IMR-90 (cell line): ENCODE measurements at places on chromosomes 16 and 17. TPM values are rescaled to one million over a fixed set of nuclear protein-coding genes. Genes with fewer than 3 reads are reported as not detected.
A peak's percentile ranks its signal among the peaks of the same experiment; 100 is the strongest.

DNA sequence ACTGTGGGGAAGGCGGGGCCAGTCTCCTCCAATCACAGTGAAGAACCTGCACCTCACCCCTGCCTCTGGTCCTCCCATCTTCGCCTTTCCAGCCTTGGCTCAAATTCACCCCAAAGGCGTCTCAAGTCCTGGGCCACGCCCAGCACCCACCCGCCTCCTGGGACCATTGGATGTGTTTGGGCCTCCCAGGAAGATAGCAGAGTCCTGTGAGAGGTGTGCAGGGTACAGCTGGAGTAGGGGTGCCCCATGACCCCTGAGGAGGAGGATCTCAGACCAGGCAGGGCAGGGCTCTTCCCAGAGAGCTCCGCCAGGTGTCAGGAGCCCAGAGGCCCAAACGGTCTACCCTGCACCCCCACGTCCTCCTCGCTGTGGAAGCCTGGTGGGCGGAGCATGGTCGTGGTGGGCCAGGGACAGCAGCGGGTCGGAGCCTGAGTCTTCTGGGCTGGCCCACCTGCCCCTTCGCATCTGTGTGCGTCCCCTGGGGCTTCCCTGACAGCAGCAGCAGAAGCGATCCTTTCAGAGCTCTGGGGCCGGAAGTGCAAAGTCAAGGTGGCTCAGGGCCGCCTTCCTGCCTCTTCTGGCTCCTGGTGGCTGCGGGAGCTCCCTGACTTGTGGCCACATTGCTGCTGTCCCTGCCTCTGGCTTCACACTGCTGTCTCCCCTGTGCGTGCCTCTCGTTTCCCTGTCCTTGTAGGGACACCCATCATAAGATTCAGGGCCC lies 34.9 kb upstream of the ZNF469 start:
- no peaks in the 10 kb centered on the region for H3K36me3 ChIP-seq
- no peak for DNase-seq
- no peaks in the 10 kb centered on the region for H3K27me3 ChIP-seq
- H3K4me3 ChIP-seq = no peak overlapping the region
- H3K27ac ChIP-seq = no peak overlapping the region

DNA sequence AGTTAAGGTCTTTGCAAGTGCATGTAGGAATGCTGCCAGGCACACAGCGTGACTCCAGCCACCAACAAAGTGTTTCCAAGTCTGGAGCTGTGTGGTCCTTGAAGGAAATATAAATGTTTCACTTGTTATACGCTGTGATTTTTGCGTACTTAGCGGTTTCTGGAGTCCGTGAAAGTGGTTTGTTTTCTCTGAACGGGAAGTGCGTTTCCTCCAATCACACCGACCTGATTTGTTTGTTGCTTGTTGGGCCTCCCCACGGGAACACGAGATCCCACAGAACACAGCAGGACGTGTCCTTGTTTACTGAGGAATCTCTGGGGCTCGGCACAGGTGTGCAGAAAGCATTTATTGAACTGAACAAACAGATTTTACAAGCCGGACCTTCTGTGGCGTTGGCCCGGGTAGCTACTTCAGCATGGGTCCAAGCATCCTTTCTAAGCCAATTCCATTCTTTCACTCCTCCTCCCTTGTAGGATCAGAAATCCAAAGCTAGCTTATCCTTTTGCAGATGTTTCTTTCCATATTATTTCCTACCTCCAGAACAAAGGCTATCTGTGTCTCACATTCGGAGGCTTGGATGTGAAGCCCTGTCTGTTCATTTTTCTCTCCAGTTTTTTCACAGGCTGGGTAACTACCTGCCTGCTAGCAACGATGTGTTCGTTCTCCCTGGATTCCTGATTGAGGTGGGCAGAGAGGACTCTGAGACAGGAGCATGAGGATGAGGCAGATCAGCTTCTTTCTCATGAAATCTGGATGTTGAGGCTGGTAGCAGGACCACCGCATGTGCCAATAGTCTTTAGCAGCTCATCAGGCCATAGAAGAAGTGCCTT lies 44.6 kb downstream of the ABAT start:
- no peaks in the 10 kb centered on the region for H3K36me3 ChIP-seq
- no peak for DNase-seq
- no peaks in the 10 kb centered on the region for H3K4me1 ChIP-seq
- peaks cover 8% of the 10 kb centered on the region for H3K27me3 ChIP-seq
- H3K4me3 ChIP-seq = no peak overlapping the region

DNA sequence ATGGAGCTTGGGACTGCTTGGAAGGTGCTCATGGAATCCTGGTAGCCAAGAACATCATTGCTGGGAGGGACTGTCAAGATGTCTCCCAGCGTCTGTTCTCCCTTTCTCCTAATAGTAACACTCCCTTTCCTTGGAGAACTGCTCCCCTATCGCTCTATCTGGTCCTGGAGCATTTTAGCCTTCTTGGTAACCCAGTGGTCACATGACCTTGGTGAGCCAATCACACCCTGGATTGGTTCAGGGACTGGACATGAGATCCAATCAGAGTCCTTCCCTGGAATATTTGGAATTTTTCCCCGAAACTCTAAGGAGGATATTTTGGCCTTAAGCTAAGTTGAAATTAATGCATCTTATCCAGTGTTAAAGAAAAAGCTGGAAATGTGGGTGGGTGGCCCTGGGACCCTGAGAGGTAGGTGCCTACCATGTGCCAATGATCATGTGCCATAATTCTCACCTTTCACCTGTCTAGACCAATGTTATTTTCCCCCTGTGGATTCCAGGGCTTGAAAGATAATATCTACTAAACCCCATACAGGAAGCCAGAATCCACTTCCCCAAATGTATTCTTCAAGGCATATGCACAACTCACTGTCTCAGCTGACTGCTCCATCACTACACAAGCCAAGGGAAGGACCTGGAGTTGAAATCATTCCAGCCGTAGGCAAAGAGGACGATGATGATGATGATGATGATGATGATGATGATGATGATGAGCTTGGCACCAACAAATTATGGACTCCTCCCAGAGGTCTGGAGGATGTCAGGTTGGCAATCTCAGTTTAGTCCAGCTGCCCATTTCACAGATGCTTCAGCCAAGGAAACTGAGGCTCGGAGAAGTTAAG lies 193.2 kb downstream of the RAB11FIP4 start:
- H3K27ac ChIP-seq = no peak overlapping the region
- H3K4me1 ChIP-seq = peaks cover 23% of the 10 kb centered on the region
- peaks cover 3% of the 10 kb centered on the region; the same call in 1 of the 2 replicates for H3K36me3 ChIP-seq
- no peak for DNase-seq

DNA sequence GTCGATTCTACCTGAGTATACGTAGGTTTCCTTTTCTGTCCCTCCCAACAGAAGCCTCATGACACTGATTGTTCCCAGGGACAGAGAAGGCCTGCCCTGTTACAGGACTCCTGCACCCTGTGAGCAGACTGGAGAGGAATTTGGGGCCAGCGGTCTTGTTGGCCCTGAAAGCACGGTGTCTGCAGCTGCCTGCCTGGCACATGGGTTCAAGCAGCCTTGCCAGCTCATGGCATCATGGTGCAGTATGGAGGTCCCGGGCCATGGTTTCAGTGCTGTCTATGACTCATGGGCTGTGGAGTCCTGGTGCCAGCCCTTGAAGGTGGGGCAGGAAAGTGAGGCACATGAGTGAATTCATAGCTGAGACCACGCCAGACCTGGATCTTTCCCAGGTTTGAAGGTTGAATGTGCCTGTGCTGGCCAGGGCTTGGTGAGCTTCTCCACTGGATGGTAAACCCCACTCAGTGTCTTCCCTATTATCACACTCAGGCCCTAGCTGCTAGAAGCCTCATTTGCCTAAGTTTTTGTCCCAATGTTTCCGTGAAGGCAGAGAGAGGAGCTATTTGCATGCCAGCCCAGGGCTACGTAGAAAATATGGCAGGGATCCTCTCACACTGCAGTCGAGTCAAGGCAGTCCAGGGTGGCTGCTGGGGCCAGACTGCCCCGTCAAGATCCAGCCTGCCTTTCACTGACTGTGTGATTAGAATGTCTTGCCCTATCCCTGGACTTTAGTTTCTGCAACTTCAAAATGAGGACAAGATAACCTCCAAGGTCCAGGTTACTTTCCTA lies 277.2 kb upstream of the CCL2 start:
- no peaks in the 10 kb centered on the region for H3K27me3 ChIP-seq
- no peak overlapping the region for H3K4me3 ChIP-seq
- no peak for DNase-seq
- H3K27ac ChIP-seq = no peak overlapping the region

The MYH8 gene
- polyA plus RNA-seq = not detected in 2 replicates

- peaks cover 65% of the 10 kb centered on the region for H3K36me3 ChIP-seq
- DNase-seq = no peak
- peaks cover 14% of the 10 kb centered on the region for H3K4me1 ChIP-seq
- no peak overlapping the region for H3K27ac ChIP-seq
These were observed 32.1 kb downstream of the GINS2 start for GRCh38 chr16:85656351-85657266.

GRCh38 chr16:9679213-9679767 lies 502.9 kb downstream of the GRIN2A start:
- H3K4me3 ChIP-seq = no peak overlapping the region
- no peak overlapping the region for H3K27ac ChIP-seq
- H3K36me3 ChIP-seq = no peaks in the 10 kb centered on the region
- no peak for DNase-seq
- H3K27me3 ChIP-seq = no peaks in the 10 kb centered on the region

The ARL5C gene
- polyA plus RNA-seq = not detected in 2 replicates

GRCh38 chr17:7997186-7997585 lies 5.2 kb upstream of the GUCY2D start:
- no peaks in the 10 kb centered on the region for H3K36me3 ChIP-seq
- DNase-seq = peak; percentile 36
- H3K4me1 ChIP-seq = no peaks in the 10 kb centered on the region
- H3K27me3 ChIP-seq = peaks cover 39% of the 10 kb centered on the region
- H3K27ac ChIP-seq = no peak overlapping the region
- H3K4me3 ChIP-seq = no peak overlapping the region

GRCh38 chr16:70440009-70440692 lies 1.3 kb upstream of the ST3GAL2 start:
- no peak overlapping the region for H3K4me3 ChIP-seq
- DNase-seq = no peak
- no peaks in the 10 kb centered on the region for H3K27me3 ChIP-seq
- H3K27ac ChIP-seq = no peak overlapping the region
- H3K4me1 ChIP-seq = peaks cover 8% of the 10 kb centered on the region

DNA sequence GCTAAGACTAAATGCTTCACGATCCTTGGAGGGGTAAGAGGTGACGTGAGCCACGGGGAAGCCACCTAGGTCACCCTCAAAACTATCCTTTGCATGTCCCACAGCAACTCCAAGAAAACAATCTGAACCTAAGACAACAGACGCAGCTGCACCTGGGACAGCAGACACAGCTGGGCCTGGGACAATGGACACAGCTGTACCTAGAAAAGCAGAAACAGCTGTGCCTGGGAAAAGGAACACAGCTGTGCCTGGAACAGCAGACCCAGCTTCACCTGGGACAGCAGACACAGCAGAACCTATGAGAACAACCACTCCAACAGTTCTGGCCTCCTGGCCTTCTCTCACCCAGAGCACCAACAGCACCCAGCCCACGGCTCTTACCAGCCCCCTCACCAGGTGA lies 11.7 kb upstream of the CD300LD start:
- H3K27ac ChIP-seq = no peak overlapping the region
- DNase-seq = no peak
- H3K4me1 ChIP-seq = no peaks in the 10 kb centered on the region

DNA sequence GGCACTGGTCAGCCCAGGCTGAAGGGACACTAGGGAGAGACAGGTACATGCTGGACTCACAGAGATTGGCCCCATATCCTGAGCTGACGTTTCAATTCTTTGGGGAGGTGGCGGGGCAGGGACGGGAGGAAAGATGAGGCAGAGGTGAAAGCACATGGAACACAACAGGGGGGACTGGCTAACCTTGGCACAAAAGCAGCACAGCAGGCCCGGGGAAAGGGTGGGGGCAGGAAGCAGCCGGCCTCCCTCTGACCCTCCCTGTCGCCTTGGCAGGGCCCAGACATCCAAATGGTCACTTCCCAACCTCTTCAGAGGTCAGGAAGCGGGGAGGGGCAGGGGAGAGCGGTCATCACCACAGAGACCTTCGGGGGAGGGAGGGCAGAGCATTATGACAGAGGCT lies 6.6 kb downstream of the VAT1 start:
- H3K27me3 ChIP-seq = no peaks in the 10 kb centered on the region
- peaks cover 59% of the 10 kb centered on the region for H3K36me3 ChIP-seq
- H3K4me3 ChIP-seq = no peak overlapping the region
- no peak overlapping the region for H3K27ac ChIP-seq
